CD4-positive, alpha-beta T cell treated with Interleukin-12 subunit alpha and Interleukin-12 subunit beta, for 1 hour (primary cell): ENCODE measurements at places on chromosomes 3 and 15.

DNA sequence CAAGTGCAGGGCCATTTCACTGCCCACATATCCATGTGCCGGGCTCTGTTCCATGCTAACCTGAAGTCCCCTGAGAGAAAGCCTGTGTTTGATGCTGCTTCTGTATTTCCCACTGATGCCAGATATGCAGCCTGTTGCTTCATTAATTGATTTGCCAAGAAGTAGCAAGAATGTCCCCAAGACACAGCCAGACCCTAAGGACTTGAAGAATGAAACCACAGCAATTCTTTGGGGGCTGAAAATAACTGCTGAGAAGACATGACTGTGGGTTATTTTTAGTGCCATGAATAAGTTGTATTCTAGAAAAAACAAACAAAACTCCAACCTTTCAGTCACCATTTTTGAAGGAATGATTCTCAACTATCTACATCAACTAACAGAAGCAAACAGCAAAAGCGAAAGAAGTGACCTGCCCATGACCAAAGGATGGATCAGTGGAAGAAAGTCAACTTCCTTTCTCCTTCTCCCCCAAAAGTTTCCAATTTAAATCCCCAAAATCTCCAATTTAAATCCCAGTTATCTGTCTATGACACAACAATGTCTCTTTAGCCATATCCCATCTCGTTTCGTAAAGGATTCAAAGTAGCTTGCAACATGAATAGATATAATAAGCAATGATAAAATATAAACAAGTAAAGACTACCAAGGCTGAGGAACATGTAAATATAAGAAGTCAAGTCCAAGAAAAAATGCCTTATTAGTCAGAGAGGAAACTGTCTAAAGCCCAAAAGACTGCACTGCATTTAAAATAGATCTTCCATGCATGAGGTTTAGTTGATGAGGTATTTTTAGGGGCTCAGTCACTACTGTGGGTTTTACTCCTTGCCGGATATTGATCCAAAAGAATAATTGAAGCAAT lies 226.8 kb downstream of the DTWD1 start:
- DNase-seq: no peak

DNA sequence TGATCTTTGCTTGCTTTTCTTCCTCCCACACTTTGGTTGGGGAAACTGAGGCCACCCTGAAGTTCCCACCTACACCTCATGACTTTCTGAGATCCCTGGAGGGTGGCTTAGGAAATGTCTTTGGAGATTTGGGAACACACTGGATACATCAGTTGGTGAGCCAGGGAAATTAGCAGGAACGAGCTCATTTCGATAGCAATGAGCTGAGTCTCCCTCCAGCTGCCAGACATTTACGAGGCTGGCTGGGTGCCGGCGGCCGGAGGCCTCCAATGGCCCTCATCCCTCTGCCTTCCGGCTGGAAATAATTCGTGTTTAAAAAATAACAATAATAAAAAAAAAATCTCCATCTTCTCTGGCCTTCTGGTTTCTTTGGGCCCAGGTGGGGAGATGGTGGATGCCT lies 38.8 kb downstream of the SMAD6 start:
- DNase-seq: no peak

DNA sequence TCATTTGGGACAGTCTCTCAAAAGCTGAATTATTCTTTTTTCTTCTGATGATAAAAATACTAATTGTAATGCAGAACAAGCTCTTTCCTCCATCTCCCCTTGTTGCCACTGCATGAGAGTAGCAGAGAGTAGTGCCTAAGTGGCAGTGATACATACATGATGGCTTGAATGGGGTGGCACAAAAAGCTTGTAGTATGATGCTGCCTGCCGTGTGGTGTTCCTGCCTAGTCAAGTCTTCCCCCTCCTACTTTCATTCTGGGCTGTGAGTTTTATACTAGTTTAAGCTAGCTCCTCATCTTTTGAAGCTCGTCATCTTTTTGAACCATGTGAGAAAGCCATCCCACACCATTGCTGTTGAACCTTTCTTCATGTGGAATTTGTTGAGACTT lies 230.5 kb downstream of the NFKBIZ start:
- no peak for DNase-seq

GRCh38 chr3:127403795-127404194 lies 115.9 kb upstream of the PRR20G start:
- no peak for DNase-seq

DNA sequence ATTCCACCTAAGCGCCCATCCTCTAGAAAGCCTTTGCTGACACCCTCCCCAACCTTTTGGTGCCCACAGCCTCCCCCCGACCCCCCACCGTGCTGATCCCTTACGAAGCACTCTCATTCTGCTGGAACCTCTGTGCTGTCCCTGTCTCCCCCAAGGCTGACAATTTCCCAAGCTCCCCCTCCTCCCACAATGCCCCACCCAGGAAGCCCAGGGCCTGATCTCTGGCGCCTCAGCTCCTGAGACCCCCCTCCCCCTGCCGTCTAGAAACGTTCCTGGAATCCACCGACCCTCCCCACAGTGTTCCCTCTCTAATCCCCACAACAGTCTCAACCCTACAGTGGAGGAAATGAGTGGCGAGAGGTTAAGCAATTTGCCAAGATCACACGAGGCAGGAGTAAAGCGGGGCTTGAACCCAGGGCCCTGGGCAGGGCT lies 18.3 kb downstream of the MYL3 start:
- no peak for DNase-seq

DNA sequence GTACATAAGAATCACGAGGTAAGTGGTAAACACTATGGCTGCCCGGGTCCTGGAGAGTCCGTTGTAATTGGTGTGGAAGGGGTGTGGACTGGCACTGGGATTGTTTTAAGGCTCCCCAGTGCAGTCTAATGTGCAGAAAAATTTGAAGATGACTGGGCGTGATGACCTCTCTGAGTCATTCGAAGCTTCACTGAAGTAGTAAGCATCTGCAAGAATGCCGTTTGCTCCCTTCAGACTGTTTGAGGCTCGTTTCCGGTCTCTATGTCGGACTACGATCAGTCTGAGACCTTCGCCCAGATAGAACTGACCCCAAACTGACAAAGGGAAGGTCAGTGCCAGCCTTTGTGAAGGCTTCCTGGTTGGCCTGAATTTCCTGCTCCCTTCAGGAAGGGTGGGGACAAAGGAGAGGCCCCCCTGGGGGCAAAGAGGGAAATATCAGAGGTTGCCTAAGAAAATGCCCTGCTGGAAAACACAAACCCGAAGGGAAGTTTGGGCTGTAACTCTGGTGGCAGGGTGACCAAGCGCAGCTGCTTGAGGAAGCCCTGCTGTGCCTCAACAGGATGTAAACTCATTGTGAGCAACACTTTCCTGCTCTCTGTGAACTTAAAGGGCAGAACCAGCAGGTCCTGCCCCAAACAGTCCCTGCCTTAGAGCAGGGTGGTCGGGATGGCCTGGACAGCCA lies 34.6 kb downstream of the BTD start:
- DNase-seq: no peak

- DNase-seq: no peak
Observed at GRCh38 chr3:31634476-31634875, 101.8 kb downstream of the STT3B start.

DNA sequence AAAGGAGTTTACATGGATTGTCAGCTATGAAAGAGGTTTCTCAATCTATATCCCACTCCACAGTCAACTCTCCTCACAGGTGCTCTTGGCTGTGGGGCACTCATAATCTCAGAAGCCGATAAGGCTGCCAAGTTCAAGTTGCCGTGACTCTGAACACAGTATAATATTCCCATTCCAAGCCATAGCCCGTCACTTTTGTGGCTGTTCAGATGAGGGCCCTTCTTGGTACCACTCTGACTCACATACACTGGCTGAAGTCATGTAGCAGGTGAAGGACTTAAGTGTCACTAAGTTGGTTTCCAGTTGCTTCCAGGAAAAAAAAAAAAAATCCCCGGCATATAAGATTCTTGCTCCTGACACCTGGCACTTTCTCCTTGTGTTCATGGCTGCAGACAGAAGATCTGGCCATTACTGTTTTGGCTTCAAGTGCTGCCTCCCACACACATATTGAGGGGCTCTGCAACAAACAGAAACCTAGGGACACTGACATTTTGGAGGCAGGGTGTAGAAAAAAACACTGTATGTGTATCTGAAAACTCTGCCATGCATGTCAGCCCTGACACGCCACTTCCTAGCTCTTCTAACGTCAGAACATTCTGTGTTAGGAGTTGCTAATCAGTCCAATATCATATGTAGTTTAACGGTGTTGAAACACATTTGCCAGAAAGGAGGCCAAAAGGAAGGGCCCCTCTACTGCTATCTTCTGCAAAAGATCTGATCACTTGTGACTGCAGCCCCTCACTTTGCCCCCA lies 170.2 kb upstream of the ICE2 start:
- DNase-seq: no peak

DNA sequence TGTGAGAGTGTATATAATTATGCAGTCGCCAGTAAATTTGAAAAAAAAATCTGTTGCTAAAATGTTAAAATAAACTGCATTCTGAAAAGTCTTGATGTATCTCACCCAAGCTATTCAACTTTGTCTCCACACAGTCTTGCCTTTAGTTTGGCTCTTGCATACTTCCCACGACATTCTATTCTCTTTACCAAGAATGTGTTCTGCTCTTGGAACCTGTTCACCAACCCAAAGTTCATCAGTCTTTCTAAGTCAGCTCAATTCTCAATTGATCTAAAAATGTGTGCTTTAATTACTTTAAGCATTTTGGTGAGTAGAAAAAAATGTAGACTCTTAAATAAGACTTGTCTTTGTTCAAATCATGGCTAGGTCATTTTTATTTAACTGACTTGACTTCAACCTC lies 657.7 kb upstream of the TBL1XR1 start:
- no peak for DNase-seq

- DNase-seq: no peak
Observed at GRCh38 chr3:44915702-44916438, 41.5 kb downstream of the TGM4 start.

- no peak for DNase-seq
Observed at GRCh38 chr15:89917442-89918101, 4.8 kb upstream of the ARPIN start.

GRCh38 chr3:119536757-119537156 lies 22.7 kb downstream of the CD80 start:
- DNase-seq: no peak

DNA sequence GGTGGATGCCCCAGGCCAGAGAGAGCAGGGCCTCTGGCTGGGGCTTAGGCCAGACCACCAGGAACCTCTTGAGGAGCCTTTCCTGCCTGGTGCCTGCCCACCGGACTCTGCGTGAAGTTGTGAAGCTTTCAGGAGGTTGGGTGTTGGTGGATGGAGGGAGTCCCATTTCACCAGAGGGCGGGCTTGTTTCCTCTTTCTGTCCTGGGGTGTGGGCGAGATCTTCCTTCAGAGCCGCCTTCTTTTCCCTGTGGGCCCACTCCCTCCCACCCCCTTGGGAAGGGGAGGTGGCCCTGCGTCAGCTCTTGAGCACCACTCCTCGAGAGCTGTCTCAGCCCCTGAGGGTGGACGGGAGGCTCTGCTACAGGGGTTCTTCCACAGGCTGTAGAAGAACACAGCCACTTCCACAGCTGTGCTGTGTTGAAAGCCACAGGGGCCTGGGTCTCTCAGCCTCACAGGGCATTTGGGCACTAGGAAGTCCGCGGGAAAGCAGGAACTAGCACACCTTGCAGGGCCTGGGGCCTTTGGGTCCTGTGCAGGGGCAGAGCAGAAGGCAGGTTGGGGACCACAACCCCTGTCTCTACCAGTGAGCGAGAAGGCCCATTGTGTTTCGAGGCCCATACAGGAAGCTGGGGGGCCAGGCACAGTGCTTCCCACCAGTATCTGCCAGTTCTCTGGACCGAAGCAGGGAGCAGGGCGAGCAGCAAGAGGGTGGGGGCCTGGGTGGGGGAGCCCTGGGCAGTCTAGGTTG lies 2.1 kb downstream of the AMIGO3 start:
- DNase-seq: no peak

- no peak for DNase-seq
Observed at GRCh38 chr3:183050706-183051105, 48.6 kb downstream of the MCCC1 start.

- DNase-seq: no peak
Observed at GRCh38 chr3:55704521-55704920, 217.4 kb upstream of the WNT5A start.

DNA sequence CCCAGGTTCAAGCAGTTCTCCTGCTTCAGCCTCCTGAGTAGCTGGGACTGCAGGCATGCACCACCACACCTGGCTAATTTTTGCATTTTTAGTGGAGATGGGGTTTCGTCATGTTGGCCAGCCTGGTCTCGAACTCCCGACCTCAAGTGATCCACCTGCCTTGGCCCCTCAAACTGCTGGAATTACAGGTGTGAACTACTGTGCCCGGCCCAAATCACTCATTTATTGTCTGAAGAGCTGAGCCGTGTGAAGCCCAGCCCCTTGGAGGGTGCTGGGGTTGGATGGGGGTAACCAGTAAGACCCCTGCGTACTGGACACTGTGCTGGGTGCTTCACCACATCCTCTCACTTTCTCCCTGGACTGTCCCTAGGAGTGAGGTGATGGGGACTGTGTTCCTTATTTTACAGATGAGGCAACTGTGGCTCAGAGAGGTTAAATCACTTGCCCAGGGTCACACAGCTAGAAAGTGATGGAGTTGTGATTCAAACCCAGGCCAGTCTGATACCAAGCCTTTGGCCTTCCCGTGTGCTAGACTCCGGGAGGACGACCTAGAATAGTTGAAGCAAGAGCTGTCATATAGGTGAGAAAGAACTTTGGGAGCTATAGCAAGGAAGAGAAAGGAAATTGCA lies 41.7 kb upstream of the IREB2 start:
- DNase-seq: no peak

DNA sequence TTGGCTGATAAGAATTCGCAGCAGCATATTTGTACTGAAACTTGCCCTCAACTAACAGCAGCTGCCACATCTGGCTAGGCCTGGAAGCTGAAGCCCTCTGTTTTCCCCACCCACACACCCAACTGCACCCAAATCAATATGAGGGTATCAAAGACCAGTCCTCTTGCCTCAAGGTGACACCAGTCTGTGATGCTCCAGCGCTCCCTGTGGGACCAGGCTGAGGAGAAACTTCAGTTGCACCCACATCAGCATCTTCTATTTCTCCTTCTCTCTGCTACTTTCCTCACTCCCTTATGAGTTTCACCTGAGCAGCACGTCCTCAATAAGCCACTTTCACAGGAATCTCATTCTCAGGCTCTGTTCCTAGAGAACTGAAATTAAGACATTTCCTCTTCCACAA lies 18.7 kb upstream of the GRAMD1C start:
- DNase-seq: no peak

DNA sequence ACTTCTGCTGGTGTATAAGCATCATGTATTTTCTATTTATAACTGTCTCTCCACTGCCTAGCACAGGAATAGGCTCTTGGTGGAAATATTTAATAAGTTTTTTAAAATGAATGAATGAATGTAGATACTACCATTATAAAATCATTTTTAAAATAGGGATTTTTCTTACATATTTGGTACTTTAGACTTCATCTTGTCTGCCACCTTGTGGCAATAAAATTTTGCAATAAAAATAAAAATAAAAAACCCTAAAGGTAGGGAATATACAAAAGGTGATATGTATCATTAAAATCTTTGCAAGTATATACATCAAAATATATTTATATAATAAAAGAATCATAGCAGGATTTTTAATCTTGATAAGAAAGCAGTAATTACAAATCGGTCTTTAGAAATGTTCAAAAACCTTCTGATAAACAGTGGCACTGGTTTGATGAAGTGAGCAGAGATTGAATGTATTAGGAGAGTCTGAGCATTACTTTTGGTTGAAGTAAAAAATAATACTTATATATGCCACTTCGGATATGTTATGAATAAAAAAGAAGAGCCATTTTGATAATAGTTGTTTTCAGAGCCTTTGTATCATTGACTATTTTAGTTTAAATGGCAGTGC lies 95.2 kb downstream of the SPATA16 start:
- DNase-seq: no peak

- no peak for DNase-seq
Observed at GRCh38 chr3:72319194-72320094, 528.8 kb downstream of the SHQ1 start.

- peak; percentile 65 for DNase-seq
Observed at GRCh38 chr15:59997070-59997701, 6.9 kb upstream of the FOXB1 start.
